Stimulated activated CD8-positive, alpha-beta memory T cell treated with anti-CD3 and anti-CD28 coated beads, Interleukin-7, amount 100 ng/mL, for 1 hour (primary cell): ENCODE measurements at places on chromosomes 2 and 18.

GRCh38 chr2:218881744-218882460 is 1.2 kb downstream of the WNT10A start:
- DNase-seq: no peak

GRCh38 chr2:237128026-237128703 is 42.5 kb downstream of the COPS8 start:
- DNase-seq: no peak

GRCh38 chr18:49733896-49734585 is 79.3 kb downstream of the ACAA2 start:
- DNase-seq: no peak

- no peak for DNase-seq
Measured at GRCh38 chr2:102187496-102188150, 800 bp downstream of the IL1RL2 start.

DNA sequence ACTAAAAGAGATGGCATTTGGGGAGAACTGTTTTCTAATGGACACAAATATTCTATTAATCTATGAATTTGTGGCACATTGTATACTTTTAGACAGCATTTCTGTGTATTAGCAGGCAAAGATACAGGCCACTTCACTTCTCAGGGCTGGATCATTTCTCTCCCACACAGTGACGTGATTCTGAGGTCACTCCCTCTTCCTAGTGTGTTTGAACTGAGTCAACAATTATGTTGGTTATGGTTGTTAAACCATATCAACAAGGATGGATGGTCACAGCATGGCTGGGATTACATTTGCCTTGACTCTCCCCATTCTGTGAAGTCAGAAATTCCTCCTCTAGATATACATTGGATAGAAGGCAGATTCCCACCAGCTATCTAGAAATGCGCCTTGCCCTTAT is 11.6 kb downstream of the NOSTRIN start:
- no peak for DNase-seq

DNA sequence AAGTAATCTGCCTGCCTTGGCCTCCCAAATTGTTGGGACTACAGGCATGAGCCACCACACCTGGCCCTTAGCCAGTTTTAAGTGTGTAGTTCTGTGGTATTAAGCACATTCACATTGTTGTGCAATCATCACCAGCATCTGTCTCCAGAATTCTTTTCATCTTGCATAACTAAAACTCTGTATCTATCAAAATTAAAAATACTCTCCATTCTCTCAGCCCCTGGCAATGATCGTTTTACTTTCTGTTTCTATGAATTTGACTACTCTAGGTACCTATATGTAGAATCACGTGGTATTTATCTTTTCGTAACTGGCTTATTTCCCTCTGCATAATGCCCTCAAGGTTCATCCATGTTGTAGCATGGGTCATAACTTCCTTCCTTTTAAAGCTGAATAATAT is 45.5 kb upstream of the CAVIN2 start:
- DNase-seq: no peak

GRCh38 chr2:60861736-60862135 is 19.6 kb upstream of the REL start:
- no peak for DNase-seq

DNA sequence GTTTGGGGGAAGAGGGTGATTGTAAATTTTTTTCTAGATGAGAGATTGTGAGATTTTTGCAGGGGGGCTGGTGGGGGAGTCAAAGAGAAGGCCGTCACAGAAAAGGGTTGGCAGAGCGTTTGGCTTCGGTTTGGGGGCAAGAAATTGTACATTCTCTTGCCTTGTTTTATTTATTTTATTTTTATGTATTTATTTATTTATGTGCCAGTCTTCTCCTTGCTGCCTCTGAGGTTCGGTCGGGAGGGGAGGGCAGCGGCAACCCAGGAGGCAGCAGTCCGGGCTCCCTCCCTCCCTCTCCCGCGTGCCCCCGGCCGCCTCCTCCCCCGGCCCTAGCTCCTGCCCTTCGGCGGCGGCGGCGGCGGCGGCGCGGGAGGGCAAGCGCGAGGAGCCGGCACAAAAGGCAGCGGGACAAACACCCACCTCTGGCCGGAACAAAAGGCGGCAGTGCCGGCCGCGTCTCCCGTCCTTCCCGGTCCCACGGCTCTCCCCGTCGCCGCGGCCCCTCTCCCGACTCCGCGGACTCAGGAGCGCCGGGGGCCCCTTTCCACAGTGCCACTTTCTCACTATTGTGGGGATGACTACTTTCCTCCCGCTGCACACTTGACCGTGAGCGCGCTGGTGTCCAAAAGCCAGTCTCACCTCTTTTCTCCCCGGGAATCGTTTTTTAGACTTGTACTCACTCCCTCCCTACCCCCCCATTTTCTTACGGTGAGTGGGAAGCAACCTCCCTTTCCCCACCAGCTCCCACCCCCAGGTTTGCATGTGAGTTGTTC is 1.2 kb downstream of the BCL11A start:
- no peak for DNase-seq

GRCh38 chr2:240463866-240464481 is 28.5 kb downstream of the GPC1 start:
- DNase-seq: no peak
